LoVo (cell line): ENCODE measurements at places on chromosomes 11 and 22.

DNA sequence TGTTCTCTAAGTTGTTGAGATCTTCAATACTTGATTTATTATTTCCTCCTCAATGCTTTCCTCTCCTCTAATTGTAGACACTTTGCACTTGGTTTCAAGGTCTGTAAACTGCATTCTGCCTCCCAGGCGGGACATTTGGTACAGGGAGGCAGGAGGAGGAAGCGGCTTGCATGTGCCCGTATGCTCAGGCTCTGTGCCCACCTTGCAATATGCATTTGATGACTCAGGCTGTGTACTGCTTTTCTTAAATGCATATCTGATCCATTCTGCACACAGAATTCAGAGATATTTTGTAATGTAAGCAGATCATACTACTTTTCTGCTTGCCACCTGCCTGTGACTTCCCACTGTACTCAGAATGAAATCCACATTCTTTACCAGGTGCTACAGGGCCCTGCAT is 55.0 kb downstream of the FZD4 start:
- DNase-seq = no peak

- no peak for DNase-seq
Measured at GRCh38 chr11:81963018-81963417, 770.6 kb downstream of the FAM181B start.

DNA sequence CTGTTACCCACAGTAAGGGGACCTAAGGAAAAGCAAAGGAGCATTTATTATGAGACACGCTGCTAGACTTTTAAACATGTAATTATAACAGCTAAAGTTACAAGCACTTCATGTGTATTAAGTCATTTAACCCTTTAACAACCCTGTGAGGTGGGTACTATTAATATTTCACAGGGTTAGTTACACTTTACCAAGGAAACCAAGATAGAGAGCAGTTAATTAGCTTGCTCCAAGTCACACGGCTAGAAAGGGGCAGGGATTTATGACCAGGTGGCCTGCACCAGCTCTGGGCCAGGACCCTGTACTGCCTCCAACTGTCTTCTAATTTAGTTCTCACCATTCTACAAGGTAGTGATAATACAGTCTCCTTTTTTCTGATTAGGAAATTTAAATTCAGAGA is 74.9 kb downstream of the RPL27A start:
- no peak for DNase-seq

DNA sequence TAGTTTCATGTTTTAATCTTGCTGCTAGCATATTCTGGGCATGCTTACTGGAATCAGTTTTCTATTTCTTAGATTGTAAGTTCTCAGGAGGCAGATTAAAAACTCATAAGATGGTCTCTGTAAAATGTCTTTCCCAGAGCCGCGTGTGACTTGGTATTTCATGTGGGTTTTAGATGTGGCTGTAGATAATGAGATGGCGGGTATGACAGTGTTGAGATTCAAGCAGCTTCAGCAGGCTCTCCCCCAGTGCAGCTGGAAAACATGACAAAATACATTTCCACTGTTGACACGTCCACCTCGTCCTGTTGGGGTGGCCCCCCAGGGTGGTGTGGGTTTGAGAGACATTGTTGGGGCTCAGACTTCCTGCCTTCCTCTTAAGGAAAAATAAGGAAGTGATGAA is 106.8 kb downstream of the KIRREL3 start:
- DNase-seq = no peak

- no peak for DNase-seq
Measured at GRCh38 chr11:106413222-106413621, 335.8 kb downstream of the AASDHPPT start.

- DNase-seq = peak; percentile 36
Measured at GRCh38 chr11:67082071-67082791, 25.6 kb downstream of the RHOD start.

DNA sequence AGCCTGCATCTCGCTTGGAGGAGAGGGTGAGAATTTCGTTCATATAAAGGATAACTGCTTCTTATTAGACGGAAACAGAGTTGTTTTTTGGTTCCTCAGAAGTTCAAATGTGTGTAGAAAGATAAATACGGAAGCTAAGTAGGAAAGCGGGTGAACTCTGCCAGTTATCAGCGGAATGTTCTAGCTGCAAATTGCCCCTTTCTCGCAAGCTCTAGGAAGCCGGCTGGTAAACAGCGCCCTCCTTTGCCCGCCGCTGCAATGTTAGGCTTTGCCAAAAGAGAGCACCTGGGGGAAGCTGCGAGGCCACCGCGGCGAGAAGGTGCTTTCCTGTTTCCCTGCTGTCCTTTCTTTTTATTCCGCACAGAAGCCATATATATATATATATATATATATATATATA is 67.0 kb downstream of the IGLL5 start:
- DNase-seq = no peak

DNA sequence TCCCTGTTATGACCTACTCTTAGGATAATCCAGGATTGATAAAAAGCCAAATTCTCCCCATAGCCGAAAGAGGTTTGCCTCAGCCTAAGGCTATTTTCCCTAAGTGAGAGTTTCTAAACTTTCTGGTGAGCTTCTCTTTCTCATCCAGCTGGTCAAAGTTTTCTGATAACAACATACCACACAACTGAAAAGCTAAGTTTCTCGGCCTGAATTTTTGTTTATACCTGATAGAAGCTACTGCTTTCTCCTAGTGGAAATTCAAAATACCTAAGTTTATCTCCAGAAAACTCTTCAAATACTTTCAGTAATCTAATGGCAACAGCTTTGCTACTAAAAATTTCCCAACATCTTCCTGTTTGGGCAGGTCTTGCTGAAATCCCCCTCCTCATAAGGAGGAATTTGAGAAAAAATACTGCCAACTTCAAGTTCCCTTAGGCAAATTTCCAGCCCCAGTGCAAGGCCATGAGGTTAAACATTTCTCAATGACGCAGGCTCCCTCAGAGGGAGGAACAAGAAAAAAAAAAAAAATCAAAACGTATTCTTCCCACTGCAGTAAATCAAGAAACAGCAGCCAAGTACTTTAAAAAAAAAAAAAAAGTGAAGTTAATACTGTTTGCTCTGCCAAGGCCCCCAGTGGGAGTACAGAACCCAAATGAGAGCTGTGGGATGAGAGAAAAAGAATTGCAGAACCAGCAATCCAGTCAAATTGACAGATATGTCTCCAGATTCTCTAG is 127.0 kb downstream of the MRTFA start:
- no peak for DNase-seq

DNA sequence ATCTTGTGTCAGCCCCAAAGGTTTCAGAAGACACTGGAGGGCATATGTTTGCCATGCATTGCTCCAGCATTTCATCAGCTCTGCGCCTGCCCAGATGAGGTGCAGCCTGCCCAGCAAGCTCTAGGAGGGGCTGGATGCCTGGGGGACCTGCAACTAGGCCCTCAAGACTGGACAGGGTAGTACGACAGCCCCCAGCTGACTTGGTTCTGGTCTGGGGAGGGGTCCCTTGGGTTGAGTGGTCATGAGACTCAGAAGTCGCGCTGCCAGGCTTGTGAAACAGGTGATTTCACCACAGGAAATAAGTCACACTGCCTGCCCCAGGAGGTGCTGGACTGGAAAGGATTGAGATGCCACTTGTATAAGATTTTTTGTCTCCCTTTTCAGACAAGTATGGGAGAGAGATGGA is 23.4 kb downstream of the TPBGL start:
- DNase-seq = no peak

DNA sequence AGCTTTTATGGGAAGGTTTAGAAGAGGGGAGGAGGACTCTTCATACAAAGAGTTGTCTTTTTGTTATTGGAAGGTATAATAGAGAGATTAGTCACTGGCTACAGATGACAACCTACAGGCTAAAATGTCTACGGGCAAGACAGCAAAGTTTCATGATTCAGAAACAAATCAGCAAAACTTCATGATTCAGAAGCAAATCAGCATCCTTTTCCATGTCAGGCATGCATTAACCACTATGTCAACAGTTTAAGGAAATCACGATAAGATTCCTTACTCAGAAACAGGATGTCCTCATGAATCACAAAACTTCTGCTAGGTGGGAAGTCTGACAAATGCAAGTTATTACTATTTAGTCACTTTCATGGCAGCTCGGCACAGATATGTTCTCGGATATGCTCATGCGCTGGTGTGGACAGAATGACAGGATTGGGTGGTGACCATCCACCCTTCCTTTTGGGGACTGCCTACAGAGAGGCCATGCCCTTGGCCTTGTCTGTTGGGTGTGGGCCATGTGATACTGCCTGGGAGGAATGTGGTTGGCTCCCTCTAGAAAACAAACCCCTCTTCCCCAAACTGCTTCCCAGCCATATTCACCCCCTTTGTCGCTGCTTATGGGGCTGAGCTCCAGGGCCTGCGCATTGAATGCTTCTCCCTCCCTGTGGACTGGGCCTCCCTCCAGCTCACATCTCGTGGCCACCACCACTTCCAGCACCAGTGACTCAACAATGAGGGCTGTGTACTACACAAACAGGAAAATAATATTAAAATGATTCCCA is 10.1 kb downstream of the C11orf91 start:
- DNase-seq = peak; percentile 83

DNA sequence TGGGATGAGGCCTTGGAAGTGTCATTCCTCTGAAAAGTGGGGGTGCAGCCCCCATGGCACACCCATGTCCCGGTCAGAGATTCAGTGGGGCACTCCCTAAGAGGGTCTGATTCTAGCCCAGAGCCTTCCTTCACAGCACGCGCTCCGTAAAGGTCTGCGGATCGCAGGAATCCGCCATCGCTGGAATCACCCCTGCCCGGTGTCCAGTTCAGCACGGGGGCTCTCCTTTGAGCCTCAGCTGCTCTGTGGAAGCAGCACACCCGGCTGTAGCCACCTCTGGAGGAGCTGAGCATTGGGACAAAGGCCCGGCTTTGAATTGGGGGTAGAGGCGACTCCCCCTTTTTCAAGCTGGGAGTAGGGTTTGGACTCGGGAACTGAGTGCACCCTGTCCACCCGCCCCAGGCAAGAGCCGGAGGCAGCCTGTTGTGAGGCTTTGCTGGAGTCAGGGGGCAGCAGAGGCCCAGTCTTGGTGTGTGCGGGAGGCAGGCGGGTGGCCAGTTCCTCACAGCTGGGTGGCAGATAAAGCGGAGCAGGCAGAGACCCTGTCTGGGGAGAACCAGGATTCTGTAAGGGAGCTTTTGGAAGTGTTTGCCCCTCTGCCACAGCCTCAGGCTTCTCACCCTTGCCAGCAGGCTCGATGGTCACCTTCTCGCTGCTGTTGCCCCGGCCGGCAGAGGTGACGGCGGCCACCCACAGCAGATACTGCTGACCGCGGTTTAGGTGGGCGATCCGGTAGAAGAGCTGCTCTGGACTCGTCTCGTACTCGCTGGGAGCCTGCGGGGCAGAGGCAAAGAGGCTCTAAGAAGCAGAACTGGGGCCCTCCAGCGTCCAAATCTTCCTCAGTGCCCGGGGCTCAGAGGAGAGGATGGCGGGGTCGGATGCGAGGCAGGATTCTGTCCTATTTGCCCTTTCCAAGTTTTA is 115.9 kb downstream of the CEP164 start:
- DNase-seq = no peak

DNA sequence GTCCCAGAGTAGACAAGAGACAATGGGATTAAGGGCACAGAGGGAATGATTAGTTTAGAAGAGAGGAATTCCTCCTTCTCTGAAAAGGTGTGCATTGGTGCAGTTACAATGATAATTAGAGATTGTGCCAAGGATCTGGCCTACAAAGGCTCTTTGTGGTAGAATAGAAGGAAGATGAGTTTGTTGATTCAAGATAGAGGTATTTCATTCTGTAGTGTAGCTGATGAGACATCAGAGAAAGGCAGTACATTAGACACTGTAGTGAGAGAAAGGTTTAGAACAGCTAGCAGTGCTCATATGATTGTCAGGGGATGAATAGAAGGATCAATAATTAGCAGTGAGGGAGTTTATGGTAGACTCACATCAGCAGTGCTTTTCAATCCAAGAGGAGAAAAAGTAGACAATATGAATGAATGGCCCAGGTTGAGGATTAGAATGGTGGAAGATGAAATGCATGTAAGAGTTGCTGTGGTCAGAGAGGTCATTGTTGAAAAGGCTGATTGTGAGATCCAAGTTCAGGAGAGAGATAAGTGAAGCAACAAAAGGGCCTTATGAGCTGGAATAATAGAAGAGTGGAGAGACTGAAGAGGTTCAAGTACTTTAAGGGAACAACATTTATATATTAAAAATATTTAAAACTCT is 28.9 kb downstream of the SIK2 start:
- no peak for DNase-seq

GRCh38 chr11:7574491-7575130 is 60.8 kb downstream of the PPFIBP2 start:
- no peak for DNase-seq

DNA sequence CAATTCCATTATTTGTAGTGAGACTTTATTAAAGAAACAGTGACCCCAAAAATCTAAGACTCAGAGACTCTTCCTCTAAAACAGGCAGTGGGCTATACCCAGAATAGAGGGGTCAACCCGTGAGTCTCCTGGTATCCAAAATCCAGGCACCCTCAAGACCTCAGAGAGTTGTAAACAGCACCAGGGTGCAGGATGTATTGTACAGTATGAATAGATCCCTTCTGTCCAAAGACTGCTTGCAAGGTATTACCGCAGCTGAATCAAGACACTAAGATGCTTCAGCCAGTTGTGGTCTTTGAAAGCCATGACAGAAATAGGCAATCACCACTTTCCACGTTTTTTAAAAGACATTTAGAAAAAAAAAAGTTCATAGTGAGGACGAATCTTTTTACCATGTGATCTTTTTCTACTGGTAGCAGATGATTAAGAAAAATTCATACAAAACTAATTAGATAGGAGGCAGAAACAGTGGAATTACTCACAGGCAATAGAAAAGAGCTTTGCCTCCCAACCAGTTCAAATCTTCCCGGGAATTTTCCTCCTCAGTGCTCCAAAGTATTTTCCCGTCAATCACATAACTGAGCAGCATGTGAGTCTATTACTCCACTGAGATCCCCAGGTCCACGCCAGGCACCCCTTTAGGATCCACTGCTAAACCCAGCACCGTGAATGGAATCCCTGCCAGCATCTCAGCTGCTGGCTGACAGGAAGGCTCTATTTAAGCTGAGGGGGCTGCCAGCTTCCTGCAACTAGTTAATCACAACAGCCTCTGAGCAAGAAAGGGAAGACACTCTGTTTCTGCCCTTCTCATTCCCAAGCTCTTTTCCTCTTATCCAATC is 113.1 kb downstream of the ETS1 start:
- DNase-seq = no peak

DNA sequence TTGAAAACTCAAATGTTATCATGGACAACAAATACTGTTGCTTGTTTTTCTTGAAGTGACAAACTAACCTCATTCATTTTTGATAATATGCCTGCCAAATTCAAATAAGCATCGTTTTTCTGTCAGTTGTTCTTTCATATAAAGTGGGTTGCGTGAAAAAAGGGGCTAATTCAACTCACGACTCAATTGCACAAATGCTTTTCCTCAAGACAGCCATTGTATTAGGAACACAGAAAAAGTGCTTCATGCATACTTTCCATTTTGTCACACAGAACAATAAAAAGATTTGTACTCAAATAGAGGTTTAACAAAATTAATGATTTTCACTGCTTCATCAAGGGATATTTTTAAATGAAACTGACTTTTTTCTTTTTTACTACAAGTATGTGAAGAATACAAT is 94.6 kb upstream of the ALKBH3 start:
- DNase-seq = no peak

- DNase-seq = no peak
Measured at GRCh38 chr22:35099883-35100282, 33.9 kb downstream of the ISX start.
